GM20000 (cell line): ENCODE measurements at places on chromosomes 11 and 22.

DNA sequence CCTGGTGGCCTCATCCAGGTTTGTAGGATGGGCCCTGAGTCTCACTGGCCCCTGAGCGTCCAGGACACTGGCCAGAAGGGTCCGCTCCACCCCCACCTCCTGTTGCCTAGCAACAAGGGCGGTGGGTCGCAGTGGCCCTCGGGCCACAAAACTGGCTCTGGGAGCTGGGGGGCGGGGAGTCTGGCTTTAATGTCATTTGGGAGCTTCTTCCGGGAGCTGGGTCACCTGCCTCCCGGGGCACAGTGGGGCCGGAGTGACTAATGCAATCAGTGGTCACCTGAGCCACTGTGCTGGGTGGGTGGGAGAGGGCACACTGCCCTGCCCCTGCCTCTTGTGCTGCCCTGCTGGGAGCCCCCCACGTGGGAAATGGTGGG is 2.6 kb downstream of the TH start:
- DNase-seq, result no peak

DNA sequence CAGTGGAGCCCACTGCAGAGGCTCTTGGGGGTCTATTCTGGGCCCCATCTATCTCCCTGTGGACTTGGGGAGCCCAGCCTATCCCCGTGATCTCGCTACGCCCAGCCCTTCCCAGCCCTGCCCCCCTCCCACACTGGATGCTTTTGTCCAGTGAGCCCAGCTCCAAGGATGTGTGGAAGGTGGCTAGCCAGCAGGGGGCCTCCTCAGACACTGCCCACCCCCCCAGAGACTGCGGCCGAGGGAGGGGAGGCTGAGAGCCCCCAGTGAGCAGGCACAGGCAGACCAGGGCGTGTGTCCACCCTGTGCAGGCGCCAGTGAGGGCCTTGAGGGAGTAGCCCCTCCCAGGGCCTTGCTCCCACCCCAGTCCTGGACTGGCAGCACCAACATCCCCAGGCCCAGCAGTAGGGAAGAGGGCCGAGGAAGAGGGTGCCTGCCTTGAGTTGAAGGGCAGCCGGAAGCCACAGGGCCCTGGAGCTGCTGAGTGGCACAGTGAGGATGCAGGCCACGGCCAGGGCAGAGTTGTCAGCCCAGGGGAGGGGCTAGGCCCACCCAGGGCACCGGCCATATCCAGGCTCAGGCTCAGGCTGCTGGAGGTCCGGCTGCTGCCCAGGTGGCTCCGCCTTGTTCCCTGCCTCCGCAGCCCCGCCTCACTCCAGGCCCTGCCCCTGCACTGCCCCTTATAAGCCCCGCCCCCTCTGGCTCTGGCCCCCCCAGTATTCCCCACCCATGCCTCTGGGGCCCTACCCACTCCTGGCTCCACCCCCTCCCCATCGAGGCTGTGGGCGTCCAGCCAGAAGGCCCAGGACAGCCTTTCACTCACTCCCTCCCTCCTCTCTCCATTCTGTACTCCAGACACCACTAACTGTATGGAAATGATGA is 28.0 kb downstream of the MOB2 start:
- DNase-seq, result no peak

GRCh38 chr22:49768077-49768910 is 59.4 kb downstream of the BRD1 start:
- no peak for DNase-seq

GRCh38 chr22:43152003-43152356 is 621 bp downstream of the TSPO start:
- DNase-seq, result peak; percentile 58

DNA sequence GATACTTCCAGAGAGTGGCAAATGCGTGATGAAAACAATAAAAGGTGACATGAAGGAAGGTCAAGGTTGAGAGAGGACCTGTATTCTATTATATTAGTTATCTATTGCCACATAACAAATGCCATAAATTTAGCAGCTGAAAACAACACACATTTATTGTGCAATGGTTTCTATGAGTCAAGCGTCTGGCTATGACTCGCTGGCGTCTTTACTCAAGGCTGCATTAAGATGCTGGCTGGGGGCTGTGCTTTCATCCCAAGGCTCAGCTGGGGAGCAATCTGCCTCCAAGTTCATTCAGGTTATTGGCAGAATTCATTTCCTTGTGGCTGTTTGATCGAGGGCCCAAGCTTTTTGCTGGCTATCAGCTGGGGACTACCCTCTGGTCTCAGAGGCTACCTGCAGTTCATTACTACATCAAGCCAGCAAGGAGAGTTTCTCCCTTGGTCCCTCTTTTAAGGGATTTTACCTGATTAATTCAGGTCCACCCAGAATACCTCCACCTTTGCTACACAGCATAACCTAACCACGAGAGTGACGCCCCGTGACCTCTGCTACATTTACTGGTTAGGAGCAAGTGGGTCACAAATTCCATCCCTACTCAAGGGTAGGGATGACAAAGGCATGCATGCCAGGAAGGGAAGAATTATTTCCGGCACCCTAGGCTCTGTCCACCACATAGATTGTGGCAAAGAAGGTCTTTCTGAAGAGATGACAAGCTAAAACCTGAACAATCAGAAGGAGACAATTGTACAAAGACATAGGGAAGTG is 549.1 kb downstream of the MN1 start:
- DNase-seq, result no peak

DNA sequence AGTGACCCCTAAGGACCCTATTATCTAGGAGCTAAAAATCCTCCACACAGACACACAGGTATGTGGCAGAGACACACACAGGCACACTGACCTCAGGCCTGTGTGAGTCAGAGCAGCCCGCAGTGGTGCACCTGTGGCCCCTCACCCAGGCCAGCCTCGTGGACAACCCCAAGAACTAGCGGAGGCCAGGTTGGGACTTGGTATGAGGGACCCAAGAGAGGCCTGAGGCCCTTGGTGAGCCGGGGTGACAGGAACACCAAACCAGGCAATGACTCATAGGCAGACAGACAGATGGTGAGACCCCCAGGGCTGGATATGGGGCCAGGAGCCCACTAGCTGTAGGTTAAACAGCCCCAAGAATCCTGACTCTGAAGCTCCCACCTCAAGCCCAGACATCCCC is 6.0 kb downstream of the CASTOR1 start:
- no peak for DNase-seq

DNA sequence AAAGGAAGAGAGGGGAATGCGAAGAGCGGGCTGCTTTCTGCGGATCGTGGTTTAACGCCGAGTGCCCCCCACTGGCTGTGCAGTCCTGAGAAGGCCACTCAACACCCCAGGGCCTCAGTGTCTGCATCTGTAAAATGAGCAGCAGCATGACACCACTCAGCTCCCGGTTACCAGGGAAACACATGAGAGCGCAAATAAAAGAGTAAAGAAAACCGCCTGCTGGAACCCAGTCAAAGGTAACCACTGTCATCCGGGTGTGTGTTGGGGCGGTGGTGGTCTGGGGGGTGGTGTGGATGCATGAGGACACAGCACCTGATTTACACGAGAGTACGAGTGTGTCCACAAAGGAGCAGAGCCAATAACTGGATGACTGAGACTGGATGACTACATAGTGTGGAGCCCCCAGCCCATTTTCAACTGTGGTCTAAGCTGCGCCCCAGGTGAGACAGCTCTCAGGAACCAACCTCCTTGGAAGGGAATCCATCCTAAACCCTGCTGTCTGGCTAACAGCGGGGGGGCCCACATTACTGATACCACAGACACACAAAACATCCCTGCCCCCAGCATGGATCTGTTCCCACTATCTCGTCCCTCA is 5.7 kb downstream of the CELSR1 start:
- no peak for DNase-seq

DNA sequence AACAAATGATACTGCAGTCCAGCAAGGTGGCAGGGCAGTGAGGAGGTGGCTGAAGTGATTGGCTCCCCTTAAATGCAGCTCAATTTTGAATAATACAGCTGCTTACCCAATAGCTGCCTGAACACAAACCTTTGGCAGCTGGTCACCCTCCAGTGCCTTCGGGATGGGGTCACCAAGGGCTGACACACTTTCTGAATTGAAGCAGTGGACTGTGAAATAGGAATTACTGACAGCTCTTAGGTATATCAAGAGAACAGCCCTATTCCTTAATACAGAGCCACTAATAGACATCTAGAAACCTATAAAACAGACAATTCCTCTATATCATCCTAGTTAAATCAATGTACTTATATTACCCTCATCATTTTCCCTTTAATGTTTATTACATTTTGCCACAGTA is 474.2 kb upstream of the KIRREL3 start:
- DNase-seq, result no peak

- no peak for DNase-seq
Measured at GRCh38 chr11:114073007-114073827, 13.7 kb downstream of the ZBTB16 start.

DNA sequence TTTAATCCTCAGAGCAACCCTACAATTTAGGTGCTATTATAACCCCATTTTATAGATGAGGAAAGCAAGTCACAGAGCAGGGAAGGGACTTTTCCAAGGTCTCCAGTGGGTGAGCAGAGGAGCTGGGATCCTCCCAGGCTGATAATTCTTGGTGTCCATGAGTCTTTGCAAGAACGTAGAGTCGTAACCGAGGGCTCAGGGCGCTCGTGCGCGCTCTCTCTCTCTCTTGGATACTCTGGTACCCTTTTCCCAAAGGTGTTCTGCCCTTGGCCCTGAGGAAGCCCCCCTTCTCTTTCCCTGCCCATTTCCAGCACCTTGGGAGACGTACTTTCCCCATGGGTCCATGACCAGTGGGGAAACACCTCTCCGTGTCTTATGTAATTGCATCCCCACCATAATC is 5.2 kb upstream of the ZP1 start:
- no peak for DNase-seq

DNA sequence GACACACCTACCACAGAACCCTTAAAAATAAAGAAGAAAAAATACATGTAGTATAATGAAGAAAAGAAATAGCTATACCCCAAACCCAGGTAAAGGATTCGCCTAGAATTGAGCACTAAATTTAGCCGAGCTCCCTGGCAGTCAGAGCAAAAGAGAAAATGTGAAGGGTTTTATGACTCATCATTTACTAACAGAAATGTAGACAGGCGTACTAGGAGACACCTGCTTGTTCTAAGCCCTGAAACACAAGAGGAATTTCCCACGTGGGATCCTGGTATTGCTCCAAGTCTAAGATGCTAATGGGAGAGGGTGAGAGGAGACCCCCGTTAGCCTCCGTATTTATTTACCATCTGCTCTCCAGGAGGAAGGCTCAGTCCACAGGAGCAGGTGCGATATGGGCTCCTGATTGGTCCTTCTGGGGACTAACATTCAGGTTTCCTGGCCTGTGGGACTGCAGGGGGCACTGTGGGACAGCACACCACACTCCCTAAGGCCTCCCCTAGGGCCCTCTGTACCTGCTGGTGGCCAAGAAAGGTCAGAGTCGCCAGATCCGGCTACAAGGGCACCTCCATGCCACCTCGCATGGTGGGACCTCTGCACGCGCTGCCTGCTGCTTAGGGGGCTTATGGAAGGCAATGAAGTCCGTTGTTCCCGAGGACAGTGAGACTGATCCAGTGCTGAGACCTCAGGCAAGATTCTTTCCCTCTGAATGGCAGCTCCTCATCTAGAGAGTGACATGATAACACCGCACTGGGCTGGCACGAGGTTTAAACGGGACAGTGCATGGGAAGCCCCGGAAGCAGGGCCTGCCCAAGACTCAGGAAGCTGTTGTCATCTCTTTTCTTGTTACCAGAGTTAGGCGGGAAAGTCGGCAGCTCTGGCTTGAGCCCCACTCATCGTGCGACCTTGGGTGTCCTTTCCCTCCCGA is 25.8 kb downstream of the KCNC1 start:
- peak; percentile 80 for DNase-seq

GRCh38 chr11:12195768-12196167 is 85.4 kb downstream of the MICAL2 start:
- peak; percentile 55 for DNase-seq

- DNase-seq, result no peak
Measured at GRCh38 chr11:10456519-10456918, 1.5 kb downstream of the AMPD3 start.

- DNase-seq, result no peak
Measured at GRCh38 chr11:80462211-80462610, 1021.4 kb upstream of the TENM4 start.

- DNase-seq, result no peak
Measured at GRCh38 chr11:105144887-105145286, 5.3 kb upstream of the CARD18 start.

DNA sequence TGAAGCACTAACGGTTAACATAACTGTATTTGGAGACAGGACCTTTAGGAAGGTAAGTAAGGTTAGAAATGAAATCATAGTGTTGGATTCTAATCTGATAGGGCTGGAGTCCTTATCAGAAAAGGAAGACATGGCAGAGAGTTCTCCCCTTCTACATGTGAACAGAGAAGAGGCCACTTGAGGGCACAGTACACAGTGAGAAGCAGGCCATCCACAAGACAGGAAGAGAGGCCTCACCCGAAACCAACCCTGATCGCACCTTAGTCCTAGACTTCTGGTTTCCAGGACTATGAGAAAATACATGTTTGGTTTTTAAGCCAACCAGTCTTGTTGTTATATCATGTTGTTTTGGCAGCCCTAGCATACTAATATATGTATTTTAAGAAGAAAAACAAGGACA is 170.0 kb downstream of the LRRC4C start:
- no peak for DNase-seq

DNA sequence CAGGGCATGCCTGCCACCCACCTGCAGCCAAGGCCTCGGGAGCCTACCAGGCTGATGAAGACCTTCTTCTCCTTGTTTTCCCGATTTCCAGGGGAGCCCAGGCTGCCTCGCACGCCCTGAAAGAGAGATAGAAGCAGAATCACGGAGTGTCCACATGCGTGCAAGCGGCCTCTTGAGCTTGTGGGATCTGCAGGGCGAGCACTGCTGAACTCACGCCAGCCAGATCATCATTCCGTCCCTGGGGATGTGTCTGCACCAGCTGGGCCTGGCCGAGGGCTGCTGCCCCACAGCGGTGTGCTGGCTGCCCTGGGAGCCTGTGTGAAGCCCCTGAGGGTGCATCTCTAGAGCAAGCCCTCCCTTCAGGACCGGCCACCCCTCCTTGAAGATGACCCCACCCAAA is 17.9 kb downstream of the USH1C start:
- no peak for DNase-seq

GRCh38 chr11:65965986-65966762 is 4.6 kb downstream of the SART1 start:
- no peak for DNase-seq

GRCh38 chr11:113370634-113371033 is 16.9 kb upstream of the ANKK1 start:
- DNase-seq, result no peak
